ENCODE measurements at places on chromosomes 3 and 15.

DNA sequence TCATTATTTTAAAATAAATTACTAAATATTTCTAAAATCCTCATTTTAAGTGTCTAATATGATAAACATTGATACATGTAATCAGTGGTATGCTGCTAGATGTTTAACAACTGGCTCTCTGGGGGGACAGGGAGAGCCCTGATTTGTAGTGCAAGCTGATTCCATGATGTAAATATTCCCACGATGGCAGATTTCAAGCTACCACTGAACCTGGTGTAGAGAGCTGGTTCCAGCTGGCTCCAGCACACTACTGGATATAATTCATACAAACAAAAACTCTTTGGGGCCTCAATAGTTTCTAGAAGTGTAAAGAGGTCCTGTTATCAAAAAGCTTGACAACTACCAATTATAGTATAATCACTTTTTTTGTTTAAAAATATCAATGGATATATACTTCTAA, 316.2 kb downstream of the SLC9A9 start:
- DNase-seq, result no peak

GRCh38 chr3:138197058-138197457, 10.0 kb downstream of the ARMC8 start:
- DNase-seq, result no peak

GRCh38 chr3:96266395-96267190, 547.8 kb upstream of the EPHA6 start:
- DNase-seq, result no peak

- DNase-seq, result no peak
Measured at GRCh38 chr3:10382892-10383849, 62.3 kb upstream of the SEC13 start.

GRCh38 chr15:74053941-74054529, 28.3 kb downstream of the GOLGA6A start:
- DNase-seq, result peak; percentile 77

GRCh38 chr15:82944821-82945220, 7.7 kb downstream of the HOMER2 start:
- no peak for DNase-seq

- no peak for DNase-seq
Measured at GRCh38 chr3:161042023-161042501, 63.1 kb downstream of the B3GALNT1 start.

GRCh38 chr3:2771193-2771592, 339.0 kb downstream of the IL5RA start:
- DNase-seq, result no peak

DNA sequence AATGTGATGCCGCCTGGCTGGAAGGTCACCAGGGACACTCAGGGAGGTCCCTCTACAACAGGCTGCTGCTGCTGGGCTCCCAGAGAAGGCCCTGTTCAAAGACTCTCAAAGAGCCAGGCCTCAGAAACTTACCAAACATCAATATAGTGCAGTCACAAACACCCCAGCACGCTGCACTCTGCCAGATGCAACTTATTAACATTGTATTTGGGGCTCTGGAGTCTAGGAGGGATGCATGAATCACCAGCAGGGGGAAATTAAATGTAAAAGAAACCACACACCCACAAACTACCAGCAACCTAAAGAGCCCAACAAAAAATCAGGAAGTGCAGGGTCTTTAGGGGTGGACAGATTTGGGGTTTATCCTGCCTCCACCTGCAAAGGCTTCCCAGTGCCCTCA, 74.6 kb upstream of the SPATA12 start:
- DNase-seq, result no peak

DNA sequence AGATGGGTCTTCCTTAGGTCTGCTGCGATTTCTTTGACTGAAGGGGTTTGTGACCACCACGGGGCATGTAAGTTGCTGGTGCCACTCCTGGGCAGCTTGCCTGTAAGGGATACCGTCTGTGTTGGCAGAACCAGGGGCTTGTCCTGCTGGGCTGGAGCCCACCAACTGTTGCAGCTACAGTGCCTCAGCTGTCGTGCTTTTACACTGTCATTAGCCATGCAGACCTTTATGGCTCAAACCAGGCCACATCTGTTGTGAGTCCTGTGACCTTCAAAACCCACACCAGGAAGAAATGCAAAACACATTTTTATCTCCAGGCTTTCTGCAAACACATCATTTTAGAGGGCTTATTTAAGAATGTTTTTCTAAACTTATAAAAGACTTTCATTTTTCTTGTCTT, 168.7 kb downstream of the PTPRG start:
- DNase-seq, result no peak

DNA sequence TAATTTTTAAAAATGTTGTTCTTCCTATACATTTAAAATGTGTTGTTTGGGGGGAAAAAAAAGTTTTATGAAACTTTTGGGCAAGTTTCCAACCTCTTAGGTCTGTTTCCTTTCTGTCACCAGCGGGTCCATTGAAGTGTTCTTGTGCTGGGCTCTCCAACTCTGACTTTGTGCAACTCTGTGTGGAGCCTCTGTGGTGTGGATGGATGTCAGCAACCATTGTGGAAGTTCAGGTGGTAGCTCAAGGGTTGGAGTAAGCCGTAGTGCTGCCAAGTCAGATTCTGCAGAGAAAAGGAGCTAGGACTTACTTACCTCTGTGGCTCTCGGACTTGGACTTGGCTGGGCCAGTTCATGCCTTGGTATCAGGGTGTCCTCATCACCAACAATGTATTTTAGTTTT, 22.4 kb downstream of the ARID3B start:
- DNase-seq, result no peak

- DNase-seq, result no peak
Measured at GRCh38 chr15:77985031-77985930, 92.2 kb downstream of the TBC1D2B start.

DNA sequence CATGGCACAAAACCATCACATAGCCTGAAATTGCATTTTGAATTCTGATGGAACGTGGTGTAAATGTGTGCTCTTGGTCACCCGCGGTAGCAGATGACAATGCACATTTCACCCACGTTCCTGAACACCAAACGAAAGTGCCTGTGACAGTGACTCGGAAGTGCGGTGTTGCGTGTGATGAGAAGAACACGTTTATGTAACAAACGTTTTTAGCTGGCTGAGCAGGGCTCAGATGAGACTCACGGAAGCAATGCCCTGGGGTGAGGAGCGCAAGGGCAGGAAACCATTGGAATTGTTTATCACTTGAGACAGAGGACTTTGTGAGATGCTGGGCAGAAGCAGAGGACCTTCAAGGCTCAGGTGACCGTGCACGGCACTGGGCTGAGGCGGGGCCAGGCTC, 449.2 kb upstream of the CFAP20DC start:
- no peak for DNase-seq

GRCh38 chr15:71338265-71338664, 223.0 kb downstream of the THSD4 start:
- DNase-seq, result no peak

GRCh38 chr15:70023064-70023768, 74.5 kb downstream of the TLE3 start:
- peak; percentile 36 for DNase-seq

- no peak for DNase-seq
Measured at GRCh38 chr3:28286595-28286994, 45.2 kb downstream of the CMC1 start.

DNA sequence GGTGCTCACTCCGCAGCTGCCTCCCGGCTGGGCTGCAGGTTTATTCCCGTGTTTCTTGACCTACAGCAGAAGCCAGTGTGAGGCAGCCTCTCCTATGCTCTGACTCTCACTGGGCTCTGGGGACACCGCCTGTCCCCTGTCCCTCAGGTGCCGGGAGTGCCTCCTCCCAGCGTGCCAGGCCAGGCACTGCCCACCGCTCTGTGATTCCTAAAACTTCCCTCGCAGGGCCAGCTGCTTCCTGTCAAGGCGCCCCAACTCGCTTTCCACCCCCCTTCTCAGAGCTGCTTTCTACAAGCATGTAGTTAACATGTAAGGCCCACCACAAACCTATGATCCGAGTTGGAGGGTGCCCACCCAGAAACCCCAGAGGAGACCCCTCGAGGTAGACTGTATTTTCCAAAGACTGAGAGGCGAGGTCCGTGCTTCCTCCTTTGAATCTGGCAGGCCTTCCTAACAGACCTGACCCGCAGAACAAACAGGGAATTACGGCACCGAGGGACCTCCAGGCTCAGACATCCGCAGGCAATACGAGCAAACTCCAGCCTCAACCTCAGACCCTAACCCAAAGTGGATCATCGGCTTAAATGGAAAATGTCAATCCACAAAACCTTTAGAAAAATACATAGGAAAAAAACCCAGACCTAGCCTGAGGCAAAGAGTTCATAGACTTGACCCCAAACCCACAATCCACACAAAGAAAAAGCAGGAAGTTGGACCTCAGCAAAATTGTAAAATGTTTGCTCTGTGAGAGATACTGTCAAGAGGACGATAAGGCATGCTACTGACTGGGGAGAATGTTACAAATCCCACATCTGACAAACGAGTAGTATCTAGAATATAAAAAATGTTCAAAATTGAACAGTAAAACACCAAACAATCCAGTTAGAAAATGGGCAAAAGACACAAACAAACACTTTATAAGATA, 121.3 kb upstream of the IQSEC1 start:
- DNase-seq, result no peak

- DNase-seq, result no peak
Measured at GRCh38 chr3:30467596-30468238, 138.7 kb upstream of the TGFBR2 start.

DNA sequence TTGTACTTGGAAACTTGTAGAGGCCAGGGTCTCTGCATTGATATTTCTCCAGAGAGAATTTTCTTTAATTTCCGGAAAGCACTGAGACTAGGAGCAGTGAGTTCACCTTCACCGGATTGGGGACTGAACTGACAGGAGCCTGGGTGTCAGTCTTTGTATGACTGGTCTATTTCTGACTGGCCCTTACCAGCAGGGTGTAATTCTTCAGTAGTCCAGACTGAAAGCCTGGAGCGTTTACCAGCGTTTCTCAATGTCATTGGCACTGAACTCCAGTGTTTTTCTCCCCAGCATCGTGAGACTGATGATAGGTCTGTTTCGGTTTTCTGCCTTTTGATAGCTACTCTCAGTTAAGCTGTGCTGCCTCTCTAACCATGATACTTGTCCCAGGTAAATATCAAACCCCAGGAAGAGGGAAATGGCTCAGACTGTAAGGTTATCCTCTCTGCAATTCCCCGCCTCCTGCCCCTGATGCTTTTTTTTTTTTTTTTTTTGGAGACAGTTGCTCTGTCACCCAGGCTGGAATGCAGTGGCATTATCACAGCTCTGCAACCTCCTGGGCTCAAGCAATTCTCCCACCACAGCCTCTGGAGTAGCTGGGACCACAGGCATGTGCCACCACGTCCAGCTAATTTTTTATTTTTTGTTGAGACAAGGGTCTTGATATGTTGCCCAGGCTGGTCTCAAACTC, 103.6 kb downstream of the CACNA2D3 start:
- no peak for DNase-seq

- peak; percentile 49 for DNase-seq
Measured at GRCh38 chr3:18295171-18295920, 129.8 kb downstream of the SATB1 start.

DNA sequence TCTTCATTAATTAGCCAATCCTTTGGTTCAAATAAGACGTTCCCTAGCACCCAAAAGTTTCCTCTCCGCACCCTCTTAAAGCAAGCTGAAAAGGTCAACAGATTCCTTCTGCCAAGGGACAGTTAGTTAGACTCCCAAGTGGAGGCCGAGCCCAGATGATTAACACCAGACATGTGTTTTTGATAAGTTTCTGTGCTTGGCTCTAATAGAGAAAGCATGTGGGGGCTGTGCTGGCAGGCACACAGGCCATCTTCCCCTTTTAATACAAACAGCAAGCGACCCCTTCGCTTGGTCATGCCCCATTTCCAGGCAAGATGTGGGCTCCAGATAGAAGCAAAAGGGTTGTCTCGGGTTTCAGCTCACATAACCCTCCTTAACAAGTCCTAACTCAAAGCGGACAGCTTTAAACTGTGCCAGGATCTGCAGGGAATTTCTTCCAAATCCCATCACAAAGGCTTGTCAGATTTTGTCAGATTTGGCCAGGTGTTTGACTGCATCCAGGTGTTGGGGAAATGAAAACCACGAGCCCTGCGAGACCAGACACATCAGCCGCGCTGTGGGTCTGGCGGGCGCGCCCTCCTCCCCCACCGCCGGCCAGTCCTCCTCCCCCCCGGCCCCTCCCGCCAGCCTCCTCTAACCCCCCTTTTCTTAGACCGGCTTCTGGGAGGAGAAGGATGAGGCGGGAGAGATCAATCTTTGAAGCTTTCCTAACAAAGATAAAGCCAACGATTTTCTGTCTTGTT, 3.3 kb downstream of the HES1 start:
- no peak for DNase-seq

DNA sequence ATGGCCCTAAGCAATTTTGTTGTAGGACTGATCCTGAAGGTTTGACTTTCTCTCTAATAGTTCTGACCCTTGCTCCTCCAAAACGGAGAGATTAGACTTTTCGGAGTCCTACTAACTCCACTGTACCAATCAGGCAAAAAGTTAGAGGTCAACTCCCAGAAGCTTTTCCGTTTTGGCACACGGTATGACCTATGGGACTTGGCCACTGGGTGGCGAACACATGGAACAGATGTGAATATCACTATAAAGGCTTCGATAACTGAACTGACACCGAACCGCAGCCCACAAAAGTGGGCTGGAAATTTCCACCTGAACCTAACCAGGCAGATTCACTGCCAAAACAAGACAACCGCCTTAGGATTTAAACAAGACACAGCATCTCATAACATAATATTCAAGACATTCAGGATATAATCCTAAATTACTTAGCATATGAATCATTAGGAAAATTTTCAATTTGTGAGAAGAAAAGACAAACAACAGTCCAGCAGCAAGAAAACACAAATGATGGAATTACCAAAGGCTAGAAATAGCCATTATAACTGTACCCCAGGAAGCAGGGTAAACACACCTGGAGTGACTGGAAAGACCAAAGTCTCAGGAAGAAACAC, 12.2 kb upstream of the TM2D3 start:
- DNase-seq, result no peak

DNA sequence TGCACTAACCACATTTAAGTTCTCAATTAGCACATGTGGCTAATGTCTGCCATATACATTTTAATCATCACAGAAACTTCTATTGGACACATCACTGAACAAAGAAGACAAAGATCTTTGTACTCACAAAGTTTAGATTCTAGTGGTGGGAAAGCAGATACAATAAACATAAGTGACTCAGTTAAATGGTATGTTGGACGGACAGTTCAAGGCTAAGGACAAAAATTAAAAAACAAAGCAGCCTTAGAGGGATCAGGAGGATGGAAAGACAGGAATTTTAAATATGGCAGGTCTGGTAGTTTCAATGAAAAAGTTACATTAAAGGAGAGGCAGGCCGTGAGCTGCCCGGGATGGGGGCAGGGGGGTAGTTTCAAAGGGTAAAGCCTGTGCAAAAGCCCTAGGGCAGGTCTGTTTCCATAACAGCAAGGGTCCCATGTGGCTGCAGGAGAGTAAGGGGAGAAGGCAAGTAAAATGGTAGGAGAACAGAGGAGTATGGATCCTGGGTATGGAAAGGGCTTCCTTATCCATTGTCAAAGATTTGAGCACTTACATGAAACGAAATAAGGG, 220.7 kb downstream of the FHIT start:
- no peak for DNase-seq

GRCh38 chr3:126356373-126357264, 589 bp downstream of the KLF15 start:
- no peak for DNase-seq

GRCh38 chr3:121545049-121545573, 677 bp downstream of the POLQ start:
- peak; percentile 19 for DNase-seq

GRCh38 chr3:25396686-25397085, 31.4 kb upstream of the RARB start:
- no peak for DNase-seq

- no peak for DNase-seq
Measured at GRCh38 chr3:27927882-27928281, 205.8 kb upstream of the EOMES start.

GRCh38 chr3:25604107-25604805, 60.5 kb downstream of the TOP2B start:
- DNase-seq, result no peak

- no peak for DNase-seq
Measured at GRCh38 chr15:46039703-46040102, 404.9 kb downstream of the SQOR start.

Data from stimulated activated CD4-positive, alpha-beta T cell treated with anti-CD3 and anti-CD28 coated beads, Interleukin-2, amount 100 ng/mL, for 24 hours (primary cell).